ENCODE measurements at places on chromosomes 1 and 21. TPM values are rescaled to one million over a fixed set of nuclear protein-coding genes. Genes with fewer than 3 reads are reported as not detected.

GRCh38 chr1:65166572-65167305, 18.7 kb downstream of the AK4 start:
- DNase-seq: no peak

- no peak for DNase-seq
Measured at GRCh38 chr21:14414932-14415508, 32.1 kb upstream of the HSPA13 start.

DNA sequence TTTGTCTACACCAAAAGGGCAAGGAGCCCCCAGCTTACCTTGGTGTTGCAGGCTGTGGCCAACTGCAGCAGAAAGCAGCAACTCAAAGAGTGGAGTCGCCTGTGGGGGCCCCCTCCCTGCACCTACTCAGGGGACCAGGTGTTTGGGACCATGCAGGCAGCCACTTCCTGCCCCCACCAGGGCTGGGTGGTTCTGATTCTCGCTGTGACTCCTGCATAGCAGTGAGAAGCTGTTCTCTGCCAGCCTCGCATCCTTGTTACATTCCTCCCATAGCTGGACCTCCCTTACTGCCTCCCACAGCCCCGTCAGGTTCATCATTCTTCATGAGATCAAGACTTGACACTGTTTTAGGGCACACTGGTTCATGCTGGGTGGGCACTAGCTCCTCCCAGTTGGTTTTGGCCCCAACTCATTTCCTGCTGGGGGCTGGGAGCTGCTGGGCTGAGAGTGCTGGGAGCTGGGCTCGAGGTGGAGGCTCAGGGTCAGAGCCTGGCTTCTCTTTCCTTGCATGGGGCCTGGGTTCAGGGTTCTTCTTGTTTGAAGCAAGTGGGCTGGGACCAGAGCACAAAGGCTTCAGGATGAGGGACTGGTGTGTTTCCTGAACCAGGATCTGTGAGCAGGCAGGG, 146.9 kb upstream of the C1orf174 start:
- DNase-seq: no peak

GRCh38 chr1:41632781-41633575, 148.5 kb upstream of the EDN2 start:
- no peak for DNase-seq

- no peak for DNase-seq
Measured at GRCh38 chr1:191839891-191840290, 318.4 kb upstream of the RGS18 start.

- peak; percentile 74 for DNase-seq
Measured at GRCh38 chr1:66292944-66293343, 241.0 kb upstream of the SGIP1 start.

- no peak for DNase-seq
Measured at GRCh38 chr1:160406131-160406968, 6.0 kb downstream of the VANGL2 start.

Gene TNFAIP8L2
- 3.9 TPM for total RNA-seq

Gene CLK2
- total RNA-seq: 57.8 TPM

DNA sequence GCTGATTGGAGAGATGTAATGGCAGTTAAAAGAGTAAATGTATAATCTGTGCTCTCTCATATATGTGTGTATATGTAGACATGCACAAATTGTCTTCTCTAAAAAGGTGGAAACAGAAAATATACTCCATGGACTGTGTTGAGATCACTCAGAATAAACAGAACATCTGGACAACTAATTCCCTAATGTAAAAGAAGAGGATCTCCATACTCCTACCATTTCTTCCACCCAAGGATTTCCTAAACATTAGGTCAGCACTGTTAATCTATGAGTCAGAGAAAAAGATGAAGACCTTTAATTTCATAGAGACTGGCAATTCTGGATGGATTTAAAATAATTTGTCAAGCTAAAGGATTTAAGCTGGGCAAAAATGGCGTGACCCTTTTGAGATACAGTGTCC, 80.1 kb downstream of the ESRRG start:
- DNase-seq: no peak

DNA sequence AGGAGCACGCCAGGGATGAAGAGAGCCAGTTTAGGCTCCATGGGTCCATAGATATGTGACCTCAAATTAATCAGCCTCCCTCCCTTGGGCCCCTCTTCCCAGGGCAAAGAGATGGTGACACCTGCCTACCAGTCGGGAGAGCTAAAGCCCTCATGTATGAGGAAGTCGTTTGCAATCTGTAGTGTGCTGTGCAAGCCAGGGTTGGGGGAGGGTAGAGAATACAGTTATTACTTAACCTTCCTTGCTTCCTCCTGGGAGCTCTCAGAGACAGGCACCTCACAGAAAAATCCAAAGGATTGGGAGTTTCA, 4.0 kb downstream of the PGLYRP4 start:
- DNase-seq: no peak

- DNase-seq: no peak
Measured at GRCh38 chr1:208115924-208116640, 128.1 kb downstream of the PLXNA2 start.

DNA sequence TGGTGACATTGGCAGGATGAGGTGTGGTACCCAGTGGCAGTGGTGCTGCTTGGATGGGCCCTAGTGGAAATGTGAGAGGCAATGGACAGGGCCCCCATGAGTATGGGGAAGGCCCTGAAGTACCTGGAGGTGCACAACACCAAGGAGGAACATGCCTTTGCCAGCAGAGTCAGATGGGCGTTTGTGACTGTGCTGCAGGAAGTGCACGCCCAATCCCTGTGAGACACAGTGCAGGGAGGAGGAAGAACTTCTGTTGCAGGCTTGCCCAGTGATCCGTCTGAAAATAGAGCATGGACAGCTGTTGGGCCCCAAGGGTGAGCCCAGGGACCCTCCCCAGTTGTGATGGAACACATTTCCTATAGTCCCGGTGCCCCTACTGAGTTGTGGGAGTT, 42.7 kb downstream of the GJA5 start:
- DNase-seq: no peak

Gene NOTCH2
- 159 TPM for total RNA-seq

Gene FTCD
- total RNA-seq: 2.9 TPM

DNA sequence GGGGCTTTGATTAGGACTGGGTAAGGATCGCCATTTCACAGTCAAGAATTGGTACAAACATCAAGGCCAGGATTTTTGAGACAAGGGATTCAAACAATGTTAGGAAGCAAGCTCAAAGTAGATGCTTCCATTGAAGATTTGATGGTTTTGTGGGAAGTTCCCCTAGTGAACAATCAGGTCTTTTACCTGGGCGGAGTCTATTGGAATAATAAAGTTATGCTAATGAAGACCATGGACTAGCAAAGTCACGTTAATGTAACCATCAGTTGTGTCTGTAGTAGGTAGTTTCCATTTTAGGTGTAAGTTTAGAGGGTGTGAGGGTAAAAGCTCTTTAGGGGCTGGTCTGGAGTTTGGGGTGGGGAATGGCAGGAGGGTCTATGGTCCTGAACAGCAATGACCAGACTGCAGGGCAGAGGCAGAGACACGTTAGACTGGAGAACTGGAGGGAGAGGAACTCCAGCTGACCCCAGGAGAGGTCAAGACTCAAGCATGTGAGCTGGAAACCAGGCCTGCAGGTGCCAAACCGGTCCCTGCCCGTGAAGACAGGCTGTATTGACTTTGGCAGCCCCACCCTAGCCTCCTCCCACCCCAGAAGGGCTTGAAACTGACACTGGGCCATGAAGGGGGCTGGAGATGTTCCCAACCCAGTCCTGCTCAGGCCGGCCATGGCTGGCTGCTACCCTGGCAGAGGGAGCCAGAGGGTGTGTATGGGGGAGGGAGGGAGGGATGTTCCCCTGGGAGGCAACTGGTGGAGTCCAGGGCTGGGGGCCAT, 36.0 kb upstream of the GPR37L1 start:
- peak; percentile 68 for DNase-seq

Gene EXO5
- total RNA-seq: 5.2 TPM

GRCh38 chr1:229102741-229103391, 168.0 kb upstream of the RAB4A start:
- DNase-seq: no peak

DNA sequence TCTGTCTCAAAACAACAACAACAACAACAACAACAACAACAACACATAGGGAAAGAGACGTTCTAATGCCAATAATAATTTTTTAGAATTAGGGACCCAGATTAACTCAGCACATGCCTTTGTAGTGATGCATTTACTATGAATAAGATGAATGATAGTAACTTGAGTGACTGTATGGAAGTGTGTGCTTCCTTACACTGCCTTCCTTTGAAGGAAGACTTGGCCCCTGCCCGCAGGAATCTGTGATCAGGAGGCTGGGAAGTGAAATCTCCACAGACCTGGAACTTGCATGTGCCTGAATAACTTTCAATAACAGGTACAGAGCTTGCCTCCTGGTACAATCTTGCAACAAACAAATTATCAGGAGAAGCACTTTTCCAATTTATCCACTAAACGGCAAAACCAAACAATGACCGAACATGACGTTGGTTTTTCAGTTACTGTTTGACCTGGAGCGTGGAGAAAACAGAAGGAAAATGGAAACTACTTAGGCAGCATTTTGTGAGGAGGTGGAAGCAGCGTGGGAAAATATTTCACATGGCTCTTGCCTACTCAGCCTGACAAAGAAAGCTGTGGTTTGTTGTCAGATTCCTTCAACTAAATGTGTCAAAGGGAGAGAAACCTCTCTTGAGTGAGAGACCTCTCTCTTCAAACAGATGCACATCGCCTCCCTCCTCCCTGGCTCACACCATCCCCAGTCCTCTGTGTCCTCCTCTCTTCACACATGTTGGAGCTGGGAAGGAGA, 10.1 kb upstream of the ABCA4 start:
- DNase-seq: no peak

Gene LRRN2
- 12.0 TPM for total RNA-seq

DNA sequence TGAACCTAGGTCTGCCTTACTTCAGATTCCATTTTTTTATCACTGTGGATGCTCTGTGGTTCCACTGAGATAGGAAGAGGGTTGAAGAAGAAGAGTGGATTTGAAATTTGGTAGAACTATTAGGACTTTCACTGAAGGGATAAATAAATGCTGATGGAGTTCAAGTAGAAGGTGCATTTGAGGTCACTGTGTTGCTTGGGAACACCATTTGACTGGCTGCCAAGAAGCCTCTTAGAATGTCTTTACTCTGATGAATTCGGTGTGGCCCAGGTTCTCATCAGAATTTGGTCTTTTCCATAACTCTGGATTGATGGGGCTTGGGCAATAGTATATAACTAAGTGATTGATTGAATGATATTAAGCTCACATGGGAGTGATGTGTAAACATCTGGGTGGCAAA, 11.9 kb downstream of the XPR1 start:
- no peak for DNase-seq

GRCh38 chr1:22153660-22154437, 11.0 kb upstream of the WNT4 start:
- DNase-seq: no peak

Gene AIRE
- 0.13 TPM for total RNA-seq

DNA sequence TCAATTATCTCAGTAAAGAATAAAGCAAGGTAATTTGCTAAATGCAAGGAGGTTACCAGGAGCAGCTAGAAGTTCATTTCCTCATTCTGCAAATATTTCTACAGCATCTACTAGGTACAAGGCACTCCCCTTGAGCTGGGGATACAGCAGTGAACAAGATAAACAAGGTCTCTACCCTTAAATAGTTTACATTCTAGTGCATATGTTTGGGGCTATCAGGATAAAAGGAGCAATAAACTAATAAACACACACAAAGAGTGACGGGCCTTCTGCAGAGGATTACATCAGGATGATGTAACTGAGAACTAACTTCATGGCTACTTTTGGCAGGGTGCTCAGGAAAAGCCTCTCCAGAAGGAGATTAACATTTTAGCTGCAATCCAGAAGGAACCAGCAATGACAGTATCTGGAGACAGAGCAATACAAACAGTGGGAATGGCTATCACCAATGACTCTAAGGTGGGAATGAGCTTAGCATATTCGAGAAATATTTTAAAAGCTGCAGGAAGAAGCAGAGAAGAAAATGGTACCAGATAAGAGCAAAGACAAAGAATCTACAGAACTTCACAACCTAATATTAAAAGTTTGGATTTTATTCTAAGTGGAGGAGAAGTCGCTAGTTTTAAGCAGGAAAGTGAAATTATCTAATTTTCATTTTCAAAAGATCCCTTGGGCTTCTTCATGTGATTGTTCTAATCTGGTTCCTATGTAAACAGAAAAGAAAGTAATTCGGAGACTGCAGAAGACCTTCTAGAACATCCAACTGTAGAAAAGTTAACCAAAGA, 25.8 kb downstream of the TP53BP2 start:
- DNase-seq: no peak

Gene F3
- 19.9 TPM for total RNA-seq

DNA sequence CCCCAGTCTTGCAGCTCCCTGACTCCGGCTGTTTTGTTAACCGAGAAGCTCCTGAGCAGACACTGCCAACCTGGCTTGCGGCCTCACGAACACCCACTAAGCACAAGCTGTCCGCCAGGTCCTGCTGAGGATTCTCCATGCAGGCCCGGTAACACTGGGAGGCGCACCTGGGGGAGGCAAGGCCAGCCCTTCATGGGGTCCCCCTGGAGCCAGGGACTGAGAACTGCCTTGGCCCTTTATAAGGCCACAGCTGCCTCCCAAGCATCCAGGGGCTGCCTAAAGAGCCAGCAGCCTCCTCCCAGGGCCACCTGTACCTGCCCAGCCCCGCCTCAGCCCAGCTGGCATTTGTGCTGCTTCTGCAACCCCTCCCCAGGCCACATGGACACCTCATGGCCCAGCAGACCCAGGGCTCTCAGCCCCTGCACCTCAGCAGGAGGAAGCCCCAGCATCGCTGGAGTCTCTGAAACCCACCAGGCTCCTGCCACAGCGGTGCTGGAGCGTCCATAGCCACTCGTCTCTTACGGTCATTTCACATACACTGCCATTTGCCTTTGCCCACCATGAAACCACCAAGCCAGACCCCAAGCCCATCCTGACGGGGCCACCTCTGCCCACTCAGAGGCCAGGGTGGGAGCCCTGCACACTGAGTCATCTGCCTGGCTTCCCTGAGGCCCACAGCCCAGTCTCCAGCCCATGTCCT, 82.5 kb downstream of the NPHP4 start:
- no peak for DNase-seq

DNA sequence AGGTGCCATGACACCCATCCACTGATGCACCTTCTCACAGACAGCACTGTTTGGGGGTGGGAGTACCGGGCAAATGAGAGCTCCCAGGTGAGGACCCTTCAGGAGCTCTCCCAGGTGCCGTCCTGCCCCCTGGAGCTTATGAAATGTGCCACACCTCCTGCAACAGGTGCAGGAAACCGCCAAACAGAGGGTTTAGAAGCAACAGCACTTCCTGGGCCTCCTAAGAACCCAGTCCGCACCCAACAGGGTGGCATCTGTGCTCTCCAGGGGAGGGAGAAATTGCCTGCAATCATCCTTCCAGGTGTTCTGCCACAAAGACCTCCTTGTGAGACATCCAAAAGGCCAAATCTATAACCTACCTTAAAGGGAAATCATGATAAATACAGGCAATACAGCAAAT, 87.7 kb upstream of the ATP1B1 start:
- DNase-seq: no peak

DNA sequence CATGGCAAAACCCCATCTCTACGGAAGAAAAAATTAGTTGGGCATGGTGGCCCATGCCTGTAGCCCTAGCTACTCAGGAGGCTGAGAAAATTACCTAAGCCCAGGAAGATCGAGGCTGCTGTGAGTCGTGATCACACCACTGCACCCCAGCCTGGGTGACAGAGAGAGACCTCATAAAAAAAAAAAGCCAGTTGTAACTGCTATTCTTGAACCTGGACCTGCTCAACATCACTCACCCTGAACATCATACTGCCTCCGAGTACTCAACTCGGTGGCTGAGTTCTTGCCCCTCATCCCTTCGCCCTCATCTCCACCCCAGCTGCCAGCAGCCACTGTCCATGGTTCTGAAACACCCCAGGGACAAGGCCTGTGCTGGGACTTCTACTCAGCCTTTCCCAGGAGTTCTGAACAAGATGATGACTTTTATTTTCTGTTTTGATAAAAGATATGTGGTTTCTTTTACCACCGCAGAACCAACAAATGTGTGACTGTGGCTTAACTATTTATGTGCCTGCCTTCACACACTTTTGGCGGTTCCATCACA, 5.4 kb upstream of the DISP3 start:
- no peak for DNase-seq

Gene SPATC1L
- 9.9 TPM for total RNA-seq

Measured in sciatic nerve (tissue), 2 donors.